Activated CD4-positive, CD25-positive, alpha-beta regulatory T cell treated with anti-CD3 and anti-CD28 coated beads, Interleukin-2, amount 50 U/mL, for 72 hours (primary cell): ENCODE measurements at places on chromosomes 6 and 20.

- DNase-seq, result no peak
Observed at GRCh38 chr6:113447088-113447831, 409.9 kb upstream of the MARCKS start.

- no peak for DNase-seq
Observed at GRCh38 chr6:161239001-161239400, 34.9 kb downstream of the AGPAT4 start.

GRCh38 chr6:88561954-88562315 is 395.8 kb upstream of the CNR1 start:
- DNase-seq, result no peak

DNA sequence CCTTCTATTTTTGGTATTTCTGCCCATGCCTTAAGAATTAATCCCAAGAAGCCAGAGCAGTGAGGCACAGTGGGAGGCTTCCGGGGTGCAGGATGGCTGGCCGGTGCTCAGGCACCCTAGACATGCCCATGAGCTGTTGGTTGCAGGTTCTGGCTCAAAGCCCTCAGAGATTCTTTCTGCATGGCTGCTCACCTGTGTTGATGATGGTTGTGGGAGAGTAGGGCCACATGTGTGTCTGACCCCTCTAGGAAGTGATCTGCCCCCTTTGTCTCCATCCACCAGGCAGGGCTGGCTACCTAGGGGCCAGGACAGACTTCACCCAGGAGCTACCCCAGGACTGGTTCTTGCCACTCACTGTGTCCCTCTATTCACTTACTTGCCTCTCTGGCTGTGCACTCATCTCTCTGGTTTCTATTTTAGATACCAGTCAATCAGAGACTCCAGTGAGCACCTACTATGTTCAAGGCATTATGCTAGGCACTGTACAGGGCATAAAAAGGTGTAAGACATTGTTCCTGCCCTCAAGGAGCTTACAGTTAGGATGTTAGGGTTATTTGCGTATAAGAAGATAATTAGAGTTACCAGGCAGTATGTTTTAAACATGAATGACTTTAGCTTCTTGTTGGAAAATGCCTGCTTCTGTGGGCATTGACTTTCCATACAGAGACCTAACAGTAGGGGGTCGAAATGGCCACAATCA is 16.8 kb downstream of the CD83 start:
- no peak for DNase-seq

- DNase-seq, result no peak
Observed at GRCh38 chr6:126064748-126065401, 78.5 kb downstream of the TRMT11 start.

DNA sequence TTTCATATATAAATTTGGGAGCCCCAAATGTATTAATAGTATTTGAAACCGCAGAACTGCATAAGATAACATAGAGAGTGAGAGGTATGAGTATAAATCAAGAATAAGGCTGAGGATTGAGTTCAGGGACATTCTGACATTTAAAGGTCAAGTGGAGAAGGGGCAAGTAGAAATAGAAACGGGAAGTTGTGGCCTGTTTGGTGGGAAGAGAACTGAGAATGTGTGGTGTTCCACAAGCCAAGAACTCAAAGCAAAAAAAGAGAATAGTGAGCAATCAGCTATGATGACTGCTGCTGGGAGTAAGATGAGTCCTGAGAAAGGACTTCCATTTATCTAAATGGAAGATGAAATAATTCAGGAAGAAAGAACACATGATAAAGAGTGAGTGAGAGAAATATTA is 418.4 kb downstream of the CD109 start:
- no peak for DNase-seq

GRCh38 chr6:136249336-136249735 is 775 bp downstream of the MTFR2 start:
- no peak for DNase-seq

GRCh38 chr6:14641423-14642135 is 524.0 kb downstream of the CD83 start:
- DNase-seq, result no peak

- DNase-seq, result no peak
Observed at GRCh38 chr6:122008101-122008999, 391.1 kb upstream of the HSF2 start.

- DNase-seq, result no peak
Observed at GRCh38 chr6:166782520-166782919, 155.5 kb upstream of the RPS6KA2 start.

DNA sequence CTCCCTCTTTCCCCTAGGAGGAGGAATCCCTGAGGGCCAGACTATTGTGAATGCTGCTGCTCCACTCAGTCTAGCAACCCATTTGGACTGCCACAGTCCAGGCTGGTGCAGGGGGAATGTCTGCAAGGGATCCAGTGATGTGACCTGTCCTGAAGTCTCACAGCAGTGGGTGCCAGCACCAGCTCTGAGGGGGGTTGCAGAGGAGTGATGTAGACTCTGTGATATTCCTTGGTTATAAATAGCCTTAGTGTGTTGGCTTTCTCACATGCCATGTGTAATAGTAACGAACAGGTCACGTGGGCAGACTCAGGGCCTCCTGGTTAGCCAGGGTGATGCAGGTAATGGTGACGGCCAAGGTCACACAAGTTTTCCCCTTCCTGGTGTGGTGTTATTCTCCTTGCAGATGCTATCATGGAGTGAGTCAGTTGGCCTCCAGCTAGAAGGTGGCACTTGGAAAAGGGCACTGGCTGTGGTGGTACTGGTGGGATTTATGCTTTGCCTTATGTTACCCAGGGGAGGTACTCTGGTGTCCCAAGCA is 404.4 kb downstream of the UTRN start:
- DNase-seq, result no peak

- no peak for DNase-seq
Observed at GRCh38 chr6:27136978-27137814, 110.3 kb upstream of the PRSS16 start.

GRCh38 chr6:41576667-41577066 is 30.5 kb downstream of the FOXP4 start:
- DNase-seq, result no peak

GRCh38 chr6:155247618-155248007 is 16.2 kb upstream of the CLDN20 start:
- no peak for DNase-seq

- no peak for DNase-seq
Observed at GRCh38 chr6:160394654-160395035, 46.5 kb downstream of the SLC22A3 start.

DNA sequence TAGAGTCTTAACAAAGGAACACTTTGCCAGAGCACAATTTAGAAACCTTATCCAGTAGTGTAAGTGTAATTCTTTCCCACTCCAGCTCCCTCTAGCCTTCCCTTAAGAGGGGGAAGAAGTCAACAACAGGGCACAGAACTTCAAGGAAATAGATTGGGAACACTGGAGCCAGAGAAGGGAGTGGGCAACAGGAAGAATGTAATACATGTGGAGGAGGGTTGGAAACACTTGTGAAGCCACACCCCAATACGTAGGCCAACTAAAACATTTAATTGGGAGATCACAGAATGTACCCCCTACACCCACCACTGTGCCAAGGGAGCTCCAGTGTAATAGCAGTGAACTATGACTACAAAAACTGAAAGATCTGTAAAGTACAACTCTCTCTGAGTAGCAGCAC is 735.7 kb upstream of the HS3ST5 start:
- DNase-seq, result no peak

- DNase-seq, result no peak
Observed at GRCh38 chr6:48611332-48611731, 500.3 kb upstream of the PTCHD4 start.

GRCh38 chr6:27242589-27243265 is 4.8 kb upstream of the PRSS16 start:
- DNase-seq, result no peak

DNA sequence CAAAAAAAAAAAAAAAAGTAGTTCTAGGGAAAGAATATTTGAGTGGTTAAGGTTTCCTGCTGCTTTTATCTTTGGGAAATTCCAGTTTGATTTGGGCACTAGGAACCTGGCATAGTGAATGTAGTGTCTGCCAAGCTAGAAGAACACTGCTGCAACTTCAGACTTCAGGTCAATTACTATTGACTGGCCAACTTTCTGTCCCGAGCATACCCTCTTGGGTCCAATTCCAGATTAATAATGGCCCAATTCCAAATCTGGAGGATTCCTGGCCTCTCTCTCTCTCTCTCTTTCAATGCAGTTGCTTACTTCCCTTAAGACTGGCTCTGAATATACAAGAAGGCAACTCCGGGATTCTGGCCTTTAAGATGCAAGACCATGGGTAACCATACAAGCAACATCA is 74.9 kb downstream of the ANKEF1 start:
- DNase-seq, result no peak

DNA sequence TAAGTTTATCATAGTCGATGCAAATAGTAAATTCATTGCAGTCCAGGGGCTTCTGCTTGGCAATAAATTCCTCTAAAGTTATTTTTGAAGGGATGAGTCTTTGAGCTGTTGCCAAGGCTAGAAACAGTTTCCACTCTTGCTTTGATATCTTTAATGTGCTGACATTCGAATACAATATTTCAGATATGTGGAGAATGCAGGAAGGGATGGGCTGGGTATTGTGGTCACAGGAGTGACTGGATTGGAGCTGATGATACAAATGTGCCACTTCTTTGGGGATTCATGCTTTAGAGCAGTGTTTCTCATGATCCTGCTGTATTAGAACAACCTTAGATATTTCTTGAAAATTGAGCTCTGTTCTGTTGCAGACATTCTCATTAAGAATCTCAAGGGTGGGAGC is 139.0 kb downstream of the PRDM13 start:
- DNase-seq, result no peak

DNA sequence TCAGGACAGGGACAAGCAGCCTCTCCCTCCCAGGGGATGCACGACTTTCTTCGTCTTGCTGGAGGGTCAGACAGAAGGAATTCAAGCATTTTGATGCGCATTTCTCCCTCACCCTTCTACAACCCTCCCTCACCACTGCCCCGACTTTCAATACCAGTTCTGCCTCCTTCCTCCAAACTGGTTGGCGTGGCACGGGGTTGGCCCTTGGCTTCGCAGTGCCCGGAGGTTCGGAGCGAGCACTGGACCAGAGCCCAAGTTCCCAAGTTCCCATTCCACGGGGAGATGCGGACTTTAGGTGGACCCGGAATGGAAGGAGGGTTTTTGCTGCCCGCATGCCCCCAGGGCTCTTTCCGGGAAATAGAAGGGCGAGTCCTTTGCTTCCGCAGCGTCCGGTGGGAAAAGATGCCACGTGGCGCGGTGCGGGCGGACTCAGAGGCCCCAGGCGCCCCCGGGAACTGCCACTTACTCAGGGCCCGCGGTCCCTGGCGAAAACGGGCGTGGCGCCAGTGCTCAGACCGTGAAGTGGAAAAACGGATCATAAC is 8.0 kb upstream of the LAMP5 start:
- no peak for DNase-seq

DNA sequence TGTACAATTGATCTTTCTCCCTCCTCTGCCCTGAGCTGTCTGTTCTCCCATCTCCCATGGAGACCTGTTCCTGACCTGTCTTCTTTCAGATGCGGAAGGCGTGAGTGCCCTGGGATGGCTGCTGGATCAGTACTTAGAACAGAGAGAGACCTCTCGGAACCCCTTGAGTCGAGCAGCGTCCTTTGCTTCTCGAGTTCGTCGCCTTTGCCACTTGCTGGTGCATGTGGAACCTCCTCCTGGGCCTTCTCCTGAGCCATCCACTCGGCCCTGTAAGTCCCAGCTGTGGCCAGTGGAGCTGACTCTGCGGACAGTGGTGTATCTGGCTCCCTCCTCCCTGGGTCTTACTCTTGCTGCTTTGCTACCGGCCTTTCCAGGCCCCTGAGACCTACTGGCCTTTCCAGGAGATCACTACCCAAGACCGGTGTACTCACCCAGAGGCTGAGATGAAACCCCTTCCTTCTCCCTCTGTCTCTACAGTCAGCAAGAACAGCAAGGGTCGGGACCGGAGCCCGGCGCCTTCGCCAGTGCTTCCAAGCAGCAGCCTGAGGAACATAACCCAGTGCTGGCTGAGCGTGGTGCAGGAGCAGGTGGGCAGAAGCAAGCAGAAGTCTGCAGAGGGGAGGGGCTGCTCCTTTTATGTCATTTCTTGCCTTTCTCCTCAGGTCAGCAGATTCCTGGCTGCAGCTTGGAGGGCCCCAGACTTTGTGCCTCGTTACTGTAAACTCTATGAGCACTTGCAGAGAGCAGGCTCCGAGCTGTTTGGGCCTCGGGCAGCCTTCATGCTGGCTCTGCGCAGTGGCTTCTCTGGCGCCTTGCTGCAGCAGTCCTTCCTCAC is 22.5 kb downstream of the CUL9 start:
- DNase-seq, result no peak

- no peak for DNase-seq
Observed at GRCh38 chr6:17714879-17715851, 8.4 kb upstream of the NUP153 start.

GRCh38 chr6:16635810-16636602 is 125.3 kb downstream of the ATXN1 start:
- no peak for DNase-seq

- DNase-seq, result no peak
Observed at GRCh38 chr6:150535151-150535804, 64.4 kb upstream of the PLEKHG1 start.

DNA sequence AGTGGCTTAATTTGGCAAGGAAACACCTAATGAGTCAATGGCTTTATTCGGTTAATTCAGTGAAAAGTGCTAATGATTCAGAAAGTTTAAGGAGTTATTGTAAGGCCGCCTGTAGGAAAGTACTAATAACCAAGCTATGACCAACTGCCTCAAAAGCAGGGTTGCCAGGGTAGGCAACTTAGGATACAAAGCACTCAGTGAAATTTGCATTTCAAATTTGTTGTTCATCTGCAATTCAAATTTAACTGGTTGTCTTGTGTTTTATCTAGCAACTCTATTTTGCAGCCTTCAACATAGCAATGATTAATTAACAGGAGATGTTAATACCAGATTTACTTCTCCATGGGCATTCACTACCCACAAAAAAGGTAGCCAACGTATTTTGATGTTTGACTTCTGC is 412.3 kb downstream of the PRKN start:
- DNase-seq, result no peak

GRCh38 chr6:34817446-34817845 is 25.6 kb downstream of the BLTP3A start:
- no peak for DNase-seq

- no peak for DNase-seq
Observed at GRCh38 chr6:453152-453551, 61.6 kb downstream of the IRF4 start.

- no peak for DNase-seq
Observed at GRCh38 chr6:158255989-158256601, 56.2 kb upstream of the TULP4 start.

DNA sequence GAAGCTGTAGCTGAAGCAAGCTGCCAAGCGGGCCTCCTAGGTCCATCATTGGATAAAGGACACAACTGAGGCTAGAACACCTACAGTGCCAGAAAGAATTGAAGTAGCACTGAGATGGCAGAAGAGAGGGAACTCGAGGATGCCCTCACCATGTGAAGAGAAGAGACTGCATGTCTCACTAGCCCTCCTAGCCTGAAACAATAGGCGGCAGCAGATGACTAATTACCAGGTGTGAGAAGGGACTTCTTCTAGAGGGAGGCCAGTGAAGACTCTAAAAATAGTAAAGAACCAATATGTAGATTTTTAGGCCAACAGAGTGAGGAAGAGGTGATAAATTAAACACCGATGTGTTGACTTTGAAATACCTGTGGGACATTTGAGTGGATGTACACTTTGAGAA is 50.3 kb downstream of the LGSN start:
- DNase-seq, result no peak
